ENCODE measurements at places on chromosomes 4 and X.
A peak's percentile ranks its signal among the peaks of the same experiment; 100 is the strongest.

DNA sequence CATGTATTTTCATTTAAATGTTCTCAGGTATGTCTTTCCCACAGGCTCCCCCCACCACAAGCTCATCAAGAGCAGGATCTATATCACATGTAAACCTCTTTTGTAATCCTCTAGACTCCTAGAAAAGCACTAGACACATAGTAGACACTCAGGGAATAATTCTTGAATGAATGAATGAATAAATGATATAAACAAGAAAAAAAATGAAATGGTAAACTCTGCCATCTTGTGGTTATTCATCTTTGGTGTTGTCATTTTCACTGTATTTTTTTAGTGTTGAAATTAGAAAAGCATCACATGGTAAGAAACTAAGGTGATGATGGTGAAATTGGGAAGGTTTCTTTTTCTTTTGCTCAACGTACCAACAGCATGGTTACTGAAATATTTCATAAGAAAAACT is 34.2 kb upstream of the C1GALT1C1 start:
- no peak for DNase-seq

DNA sequence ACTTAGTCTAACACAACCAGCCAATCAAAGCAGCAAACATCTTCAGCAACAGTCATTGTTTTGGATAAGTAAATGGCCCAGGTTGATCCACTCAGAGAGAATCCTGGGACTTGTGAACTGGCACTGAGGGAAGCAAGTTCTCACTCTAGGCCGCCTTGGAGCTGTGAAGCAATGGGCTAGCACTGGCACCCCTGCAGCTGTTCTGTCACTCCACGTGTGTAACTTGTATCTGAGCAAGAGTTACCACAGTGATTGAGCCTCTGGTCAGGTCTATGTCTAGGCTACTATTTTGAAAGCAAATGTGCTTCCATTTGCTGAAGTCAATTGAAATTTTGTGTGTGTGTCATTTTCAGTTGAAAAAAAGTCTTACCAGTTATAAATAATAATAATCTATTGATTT is 57.2 kb upstream of the HS3ST1 start:
- DNase-seq, result no peak

GRCh38 chr4:82754513-82755165 is 44.0 kb downstream of the SCD5 start:
- DNase-seq, result no peak

- no peak for DNase-seq
Measured at GRCh38 chr4:74400395-74400794, 35.5 kb downstream of the EREG start.

GRCh38 chr4:94926936-94927335 is 169.2 kb downstream of the BMPR1B start:
- DNase-seq, result no peak

GRCh38 chr4:158176108-158176507 is 3.3 kb upstream of the GASK1B start:
- DNase-seq, result no peak

- DNase-seq, result no peak
Measured at GRCh38 chrX:20060961-20061748, 55.6 kb downstream of the MAP7D2 start.

DNA sequence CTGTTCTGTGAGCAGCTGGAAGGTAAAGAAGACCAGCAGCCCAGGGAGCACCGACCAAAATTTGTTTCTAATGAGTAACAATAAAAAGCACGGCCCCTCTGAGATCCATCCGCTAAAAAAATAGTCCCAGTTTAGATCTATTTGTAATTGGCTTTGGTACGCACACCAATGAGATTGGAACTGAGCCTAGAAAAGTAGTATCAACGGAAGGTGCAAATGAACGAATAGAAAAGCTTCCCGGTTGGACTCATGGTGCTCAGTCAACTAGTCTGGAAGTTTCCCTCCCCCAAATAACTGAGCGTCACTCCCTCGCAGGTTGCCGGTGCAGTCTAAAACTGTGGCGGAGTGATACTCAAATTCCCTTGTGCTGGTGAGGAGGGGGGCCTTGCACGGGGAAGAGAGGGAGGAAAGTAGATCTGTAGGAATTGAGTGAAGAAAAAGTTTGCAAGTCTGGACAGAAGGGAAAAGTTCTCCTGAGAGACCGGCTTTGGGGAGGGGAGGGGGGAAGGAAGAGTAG is at the start of gene COL4A5:
Gene COL4A5, plus strand, starts transcription at position 413 of the 517 bp plus-strand sequence. CDS start 288 bp downstream, outside the sequence.
- no peak for DNase-seq

- DNase-seq, result no peak
Measured at GRCh38 chr4:147785129-147785528, 53.2 kb downstream of the ARHGAP10 start.

- DNase-seq, result no peak
Measured at GRCh38 chr4:124191329-124191728, 521.2 kb downstream of the ANKRD50 start.

DNA sequence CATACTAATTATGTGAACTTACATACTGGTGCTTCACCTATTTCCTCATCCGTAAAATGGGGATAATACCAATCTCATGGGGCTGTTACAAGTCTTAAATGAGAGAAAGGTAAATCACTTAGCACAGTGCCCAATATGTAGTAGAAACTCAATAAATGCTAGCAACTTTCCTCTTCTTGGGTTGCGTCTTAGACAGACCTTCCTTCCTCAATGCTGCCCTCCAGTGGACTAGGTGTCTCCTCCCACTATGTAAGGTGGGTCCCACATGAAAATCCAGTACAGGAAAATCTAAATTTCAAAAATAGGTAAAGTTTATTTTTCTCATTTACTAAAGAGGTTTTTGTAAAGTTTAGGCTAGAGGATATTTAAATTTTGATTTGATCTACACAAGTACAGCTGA is 20.6 kb downstream of the ZDHHC9 start:
- peak; percentile 41 for DNase-seq

DNA sequence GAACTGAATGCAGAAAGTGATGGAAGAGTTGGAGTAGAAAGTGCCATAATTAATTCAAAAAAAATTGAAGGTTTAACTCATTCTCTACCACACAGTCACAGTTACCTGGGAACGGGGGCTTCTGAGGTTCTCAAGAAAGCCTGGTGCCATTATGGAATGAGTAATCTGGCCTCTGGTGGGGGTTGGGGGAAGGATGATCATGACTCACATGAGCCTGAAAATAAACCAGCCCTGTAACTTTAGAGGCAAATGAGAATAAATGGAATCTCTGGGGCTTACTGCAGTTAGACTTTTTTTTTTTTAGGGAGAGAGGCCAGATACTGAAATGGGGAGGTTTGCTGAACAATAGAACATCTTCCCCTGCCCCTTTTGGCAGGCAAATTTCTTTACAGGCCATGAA is 55.3 kb downstream of the SOD3 start:
- no peak for DNase-seq

- no peak for DNase-seq
Measured at GRCh38 chr4:144699565-144699964, 53.6 kb downstream of the HHIP start.

DNA sequence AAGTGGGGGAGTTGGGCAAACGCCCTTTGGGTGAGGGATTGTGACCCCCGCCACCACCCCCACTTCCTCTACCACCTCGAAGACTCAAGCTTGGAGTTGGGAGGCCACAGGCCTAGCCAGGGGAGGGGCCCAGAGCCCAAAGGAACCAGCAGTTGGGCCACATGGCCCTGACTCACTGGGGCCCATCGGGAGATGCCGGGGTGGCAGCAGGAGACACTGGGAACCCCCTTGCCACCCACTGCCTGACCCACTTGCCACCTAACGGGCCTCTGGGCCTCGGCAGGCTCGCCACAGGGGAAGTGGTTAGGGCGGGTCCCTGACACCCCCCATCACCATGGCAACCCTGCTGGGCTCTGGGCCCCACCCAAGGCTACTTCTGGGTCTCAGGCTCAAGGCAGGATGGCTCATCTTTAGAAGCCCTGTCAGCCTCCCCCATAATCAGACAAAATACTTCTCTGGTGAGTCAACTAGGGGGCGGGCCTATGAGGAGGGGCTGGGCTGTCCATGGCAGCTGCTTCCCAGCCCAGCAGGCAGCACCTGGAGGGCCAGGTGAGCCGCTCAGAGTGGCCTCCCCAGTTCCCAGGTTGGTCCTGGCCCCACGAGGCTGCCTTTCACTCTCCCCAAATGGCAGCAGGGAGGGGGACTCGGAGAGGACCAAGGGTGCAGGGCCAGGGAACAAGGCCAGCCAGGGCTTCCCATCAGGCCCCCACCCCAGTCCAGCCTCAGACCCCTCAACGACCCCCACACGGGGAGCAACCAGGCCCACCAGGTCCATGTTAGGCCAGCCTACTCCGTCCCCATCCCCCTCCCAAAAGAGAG is 5.6 kb downstream of the FLNA start:
- DNase-seq, result peak; percentile 80

GRCh38 chr4:163590103-163590502 is 95.6 kb downstream of the TMA16 start:
- DNase-seq, result no peak

DNA sequence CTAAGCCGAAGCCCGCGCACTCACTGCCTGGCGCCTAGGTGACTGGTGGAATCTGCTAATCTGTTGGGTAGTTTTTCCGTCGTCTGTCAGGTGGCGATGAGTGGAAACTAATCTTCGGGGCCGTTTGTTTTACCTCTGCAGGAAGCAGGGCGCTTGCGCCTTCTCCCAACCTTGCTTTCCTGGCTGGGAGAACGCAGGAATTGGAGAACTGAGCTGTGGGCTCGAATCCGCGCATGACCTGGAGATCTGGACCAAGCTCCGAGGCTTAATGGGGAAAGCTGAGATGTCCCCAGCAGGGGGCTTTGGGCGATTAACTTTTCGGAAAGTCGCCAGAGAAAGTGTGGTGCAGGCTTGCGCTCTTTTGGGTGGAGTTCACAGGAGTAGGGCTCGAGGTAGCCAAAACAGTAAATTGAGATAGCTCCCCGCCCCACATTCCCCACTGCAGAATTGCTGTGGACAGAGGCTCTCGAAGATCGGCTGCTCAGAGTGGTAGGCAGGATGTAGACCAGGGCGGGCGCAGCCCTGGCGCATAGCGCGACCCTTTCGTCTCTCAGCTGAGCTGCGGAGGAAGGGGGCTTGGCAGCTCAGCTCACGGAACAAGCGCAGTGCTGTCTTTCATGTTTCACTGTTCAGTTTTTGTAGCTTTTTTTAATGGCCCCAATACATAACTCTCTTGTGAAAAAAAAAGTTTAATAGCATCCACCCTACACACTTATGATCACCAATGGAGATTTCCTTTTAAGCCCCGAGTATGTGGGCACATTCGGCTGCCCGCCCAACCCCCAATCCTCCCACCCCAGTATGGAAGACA is 2.7 kb upstream of the FGF5 start:
- DNase-seq, result no peak

DNA sequence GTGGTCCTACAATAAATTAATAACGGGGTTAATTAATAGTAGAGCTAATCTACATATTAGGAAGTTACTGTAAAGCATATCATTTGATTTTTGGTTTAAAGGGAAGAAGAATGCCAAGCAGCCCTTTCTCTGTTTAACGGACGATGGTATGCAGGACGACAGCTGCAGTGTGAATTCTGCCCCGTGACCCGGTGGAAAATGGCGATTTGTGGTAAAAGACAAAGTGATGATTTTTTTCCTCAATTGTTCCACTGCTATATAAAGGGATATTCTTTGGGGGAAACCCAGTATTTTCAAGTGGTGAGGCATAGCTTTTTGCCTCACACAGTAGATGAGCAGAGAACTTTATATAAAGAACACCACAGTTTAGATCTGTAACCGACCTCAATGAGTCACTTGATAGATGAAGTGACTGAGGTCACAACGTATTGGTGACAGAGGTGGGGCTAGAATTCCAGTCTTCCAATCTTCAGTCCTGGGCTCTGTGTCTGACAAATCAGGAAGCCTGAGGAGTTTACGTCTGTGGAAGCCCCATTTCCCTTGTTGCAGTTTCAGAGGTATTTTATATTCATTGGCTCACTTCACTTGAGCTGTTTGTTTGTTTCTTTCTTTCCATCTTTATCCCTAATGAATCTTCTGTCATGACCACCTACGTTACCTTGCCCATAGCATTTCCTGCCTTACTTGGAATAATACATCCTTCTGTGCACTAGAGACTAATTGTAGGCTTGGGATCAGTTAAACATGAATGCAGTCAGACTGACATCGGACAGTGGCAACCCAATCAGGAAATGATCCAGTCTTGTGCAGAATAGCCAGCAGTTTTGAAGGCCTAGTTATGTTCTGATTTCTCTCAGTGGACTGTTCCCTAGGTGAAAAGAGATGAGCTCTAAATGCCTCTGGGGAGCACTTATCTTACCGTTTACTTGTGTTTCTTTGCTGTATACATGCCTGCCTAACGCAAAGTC is 30.1 kb downstream of the ZRSR2 start:
- no peak for DNase-seq

GRCh38 chr4:187608001-187608421 is 387.6 kb upstream of the ZFP42 start:
- DNase-seq, result no peak

DNA sequence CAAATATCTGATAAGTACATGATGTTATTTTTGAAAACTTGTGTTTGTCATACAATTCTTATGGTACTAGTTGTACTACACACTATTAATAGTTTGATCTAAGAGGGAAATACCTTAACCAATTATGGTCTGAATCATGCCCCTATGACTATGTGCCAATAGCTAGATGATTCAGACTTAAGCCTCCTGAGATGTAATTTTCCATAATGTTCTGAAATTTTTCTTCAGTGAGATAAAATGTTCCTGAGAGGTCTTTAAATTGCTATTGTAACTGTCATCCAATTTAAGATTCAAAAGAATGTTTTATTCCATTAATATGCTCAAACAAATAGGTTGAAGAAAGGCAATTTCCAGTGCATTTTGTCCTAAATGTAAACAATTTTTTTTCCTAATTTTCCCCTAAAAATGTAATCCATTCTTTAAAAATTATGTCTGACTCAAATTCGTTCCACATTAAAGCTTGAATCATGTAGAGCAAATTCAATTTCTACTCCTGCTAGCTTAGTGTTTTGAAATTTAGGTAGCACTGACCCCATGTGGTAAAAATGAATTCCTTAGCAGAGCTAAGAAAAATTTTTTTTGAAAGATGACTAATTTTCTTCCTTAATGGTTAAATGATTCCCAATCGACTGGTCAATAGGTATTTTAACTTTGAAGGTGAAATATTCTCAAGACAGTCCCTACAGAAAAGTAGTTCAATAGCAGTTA is 49.1 kb downstream of the APOOL start:
- DNase-seq, result no peak
